Activated effector memory CD4-positive, alpha-beta T cell treated with anti-CD3 and anti-CD28 coated beads, Interleukin-2, amount 50 U/mL, for 16 hours (primary cell): ENCODE measurements at places on chromosomes 6 and 20.
A peak's percentile ranks its signal among the peaks of the same experiment; 100 is the strongest.

- DNase-seq, result no peak
These were observed 941.3 kb downstream of the TBC1D32 start for GRCh38 chr6:120392941-120393340.

DNA sequence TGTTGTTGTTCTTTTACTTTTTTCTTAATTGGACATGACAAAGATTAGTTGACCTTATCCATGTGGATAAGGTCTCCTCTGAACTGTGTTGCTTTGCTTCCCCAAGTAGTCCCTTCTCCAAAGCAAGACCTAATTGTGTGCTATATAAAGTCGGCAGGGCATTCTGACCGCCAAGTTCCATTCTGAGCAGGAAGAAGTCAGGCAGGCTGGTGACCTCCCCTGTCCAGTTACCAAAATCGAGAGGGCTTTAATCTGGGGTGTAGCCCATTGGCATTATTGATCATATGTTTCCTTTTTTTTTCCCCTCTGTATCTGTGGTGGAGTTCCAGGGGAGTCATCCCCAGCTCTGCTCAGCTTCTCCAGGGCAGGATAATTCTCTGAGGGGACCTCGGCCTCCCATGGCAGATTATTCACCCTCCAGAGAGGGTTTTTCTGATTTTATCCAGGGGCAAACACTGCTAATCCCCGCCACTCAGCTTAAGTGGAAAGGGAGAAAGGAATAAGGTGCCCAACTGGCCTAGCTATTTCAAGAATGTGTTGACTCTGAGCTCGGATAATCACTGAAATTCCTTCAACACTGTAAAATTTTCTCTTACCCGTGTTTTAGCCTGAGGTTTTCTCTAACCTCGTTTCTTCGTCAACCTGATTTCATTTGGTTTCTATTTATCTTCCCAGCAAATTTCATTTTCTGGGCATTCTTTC is 71.8 kb upstream of the L3MBTL3 start:
- no peak for DNase-seq

GRCh38 chr20:17655286-17655651 is 26.8 kb downstream of the RRBP1 start:
- DNase-seq, result peak; percentile 54

- no peak for DNase-seq
These were observed 192.2 kb upstream of the SGK1 start for GRCh38 chr6:134510142-134510541.

GRCh38 chr6:140485740-140486449 is 1111.4 kb upstream of the CITED2 start:
- no peak for DNase-seq

- no peak for DNase-seq
These were observed 170.3 kb upstream of the PREP start for GRCh38 chr6:105573138-105573537.

GRCh38 chr20:9053108-9053507 is 15.8 kb upstream of the PLCB4 start:
- DNase-seq, result no peak

GRCh38 chr6:36852481-36853147 is 13.4 kb upstream of the CPNE5 start:
- DNase-seq, result no peak

- peak; percentile 61 for DNase-seq
These were observed 30.1 kb upstream of the APMAP start for GRCh38 chr20:25022680-25023079.

GRCh38 chr6:12827921-12828320 is 111.4 kb downstream of the PHACTR1 start:
- no peak for DNase-seq

DNA sequence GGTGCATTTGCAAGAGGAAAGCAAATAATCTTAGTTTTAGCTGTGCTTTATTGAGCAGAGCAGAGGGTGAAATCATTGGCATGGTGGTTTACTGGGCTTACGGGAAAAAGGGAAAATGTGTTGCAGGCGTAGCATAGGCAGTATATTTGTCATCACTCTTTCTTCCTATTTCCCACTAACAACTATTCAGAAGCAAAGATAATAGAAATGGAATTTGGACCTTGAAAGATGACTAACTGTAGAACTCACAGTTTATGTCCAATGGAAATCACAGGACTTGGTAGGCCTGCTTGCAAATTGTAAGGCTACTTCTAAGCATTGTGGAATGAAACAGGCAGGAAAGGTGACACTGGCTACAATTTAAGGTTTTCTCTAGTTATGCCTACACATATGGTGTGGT is 611.9 kb upstream of the MAN1A1 start:
- no peak for DNase-seq

GRCh38 chr6:108820006-108820405 is 28.2 kb upstream of the ARMC2 start:
- no peak for DNase-seq

DNA sequence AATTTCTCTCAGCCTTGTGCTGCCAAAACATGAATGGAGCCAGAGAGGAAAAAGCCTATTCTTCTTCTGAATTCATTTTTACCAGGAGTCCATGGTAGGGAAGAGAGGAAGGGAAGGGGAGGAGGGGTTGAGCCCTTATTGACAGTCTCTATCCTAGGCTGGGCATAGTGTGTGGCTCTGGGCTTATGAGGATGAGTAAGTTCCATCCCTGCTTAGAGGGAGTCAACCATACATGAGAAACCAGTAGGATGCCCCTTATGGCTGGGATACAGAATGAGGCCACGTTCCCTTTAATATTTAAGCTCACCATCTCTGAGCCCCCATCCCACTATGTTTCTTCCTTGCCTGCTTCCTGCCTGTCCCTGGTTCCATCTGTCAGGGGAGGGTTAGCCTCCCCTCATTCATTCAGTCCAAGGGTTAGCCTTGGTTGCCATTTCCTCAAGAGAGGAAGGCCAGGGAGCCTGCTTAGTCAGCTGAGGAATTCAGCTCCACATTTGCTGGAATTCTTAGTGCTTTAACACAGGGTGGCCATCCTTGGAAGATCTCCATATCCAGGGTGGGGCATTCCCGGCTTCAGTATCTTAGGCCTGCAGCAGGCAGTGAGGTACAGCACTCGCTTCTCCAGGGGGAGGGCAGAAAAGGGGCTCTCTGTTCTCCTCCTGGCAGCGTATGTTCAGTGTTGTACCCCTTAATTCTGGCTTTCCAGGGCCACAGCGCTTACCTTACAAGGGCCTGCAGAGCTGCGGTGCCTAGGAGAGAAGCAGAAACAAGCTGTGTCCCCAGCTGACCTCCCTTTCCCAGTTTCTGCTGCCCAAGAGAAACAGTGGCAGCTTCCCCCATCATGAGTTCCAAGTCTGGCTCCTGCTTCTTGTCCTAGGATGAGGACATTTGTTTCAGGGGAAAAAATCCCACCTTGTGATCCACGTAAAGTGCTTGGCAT is 12.5 kb downstream of the SIRT5 start:
- no peak for DNase-seq

GRCh38 chr6:135318738-135319469 is 137.8 kb downstream of the MYB start:
- no peak for DNase-seq

DNA sequence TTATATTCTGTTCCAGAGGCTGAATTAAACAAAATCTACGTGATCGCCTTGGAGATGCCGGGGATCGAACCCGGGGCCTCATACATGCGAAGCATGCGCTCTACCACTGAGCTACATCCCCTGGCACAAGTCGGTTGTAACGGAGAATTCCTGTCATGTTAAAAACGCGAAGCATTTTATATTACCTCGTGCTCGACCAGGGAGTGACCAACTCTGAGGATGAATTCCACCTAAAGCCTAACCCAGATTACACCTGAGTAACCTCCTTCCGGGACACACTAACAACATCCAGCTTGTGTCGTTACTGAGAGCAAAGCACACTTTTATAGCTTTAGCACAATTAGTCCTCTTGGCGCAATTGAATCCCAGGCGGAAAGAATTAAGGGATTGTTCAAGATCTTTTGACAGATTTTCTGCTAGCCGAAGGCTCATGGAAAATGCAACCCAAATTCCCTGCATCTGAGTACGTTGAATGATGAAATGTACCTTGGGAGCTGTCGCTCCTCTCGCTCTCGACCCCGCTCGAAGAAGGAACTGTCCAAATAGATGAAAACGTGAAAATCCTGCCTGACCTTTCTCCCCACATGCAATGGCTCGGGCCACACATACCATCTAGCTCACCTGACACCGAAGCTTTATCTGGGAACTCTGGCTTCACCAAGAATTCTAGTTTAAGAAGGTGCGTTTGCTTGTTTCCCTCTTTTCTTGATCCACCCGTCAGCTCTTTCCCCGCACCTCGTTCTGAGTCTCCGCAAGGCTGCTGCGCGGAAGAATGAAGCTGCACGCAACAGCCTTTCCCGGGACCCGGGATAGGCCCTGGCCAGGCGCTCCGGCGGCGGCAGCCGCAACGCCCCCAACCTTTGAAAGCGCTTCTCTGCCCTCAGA is 148.3 kb downstream of the GPX5 start:
- no peak for DNase-seq

DNA sequence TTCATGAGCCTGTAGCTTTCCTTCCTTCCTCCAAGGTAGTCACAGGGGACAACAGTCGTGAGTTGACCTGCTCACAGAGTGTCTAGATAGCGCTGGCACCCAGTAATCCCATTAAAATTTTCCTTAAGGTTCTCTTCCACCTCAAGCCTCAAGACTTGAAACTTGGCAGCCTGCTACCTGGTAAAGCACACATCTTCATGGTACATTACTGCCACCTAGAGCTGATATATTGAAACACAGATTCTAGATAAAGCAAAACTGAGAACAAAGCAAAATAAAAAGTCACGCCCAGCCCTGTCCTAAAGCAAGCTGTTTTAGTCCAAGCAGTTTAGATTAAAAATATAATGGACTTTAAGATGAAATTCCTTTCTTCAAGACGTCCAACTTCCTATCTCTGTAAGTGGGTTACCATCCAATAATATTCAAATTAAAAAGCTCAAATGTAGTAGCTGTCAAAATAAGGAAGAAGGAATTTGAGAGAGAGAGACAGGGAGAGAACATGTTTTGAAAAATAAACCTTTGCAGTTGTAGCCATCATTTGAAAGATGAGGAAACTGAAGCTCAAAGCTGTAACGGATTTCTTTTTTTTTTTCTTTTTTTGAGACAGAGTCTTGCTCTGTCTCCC is 50.7 kb upstream of the CD83 start:
- DNase-seq, result no peak

DNA sequence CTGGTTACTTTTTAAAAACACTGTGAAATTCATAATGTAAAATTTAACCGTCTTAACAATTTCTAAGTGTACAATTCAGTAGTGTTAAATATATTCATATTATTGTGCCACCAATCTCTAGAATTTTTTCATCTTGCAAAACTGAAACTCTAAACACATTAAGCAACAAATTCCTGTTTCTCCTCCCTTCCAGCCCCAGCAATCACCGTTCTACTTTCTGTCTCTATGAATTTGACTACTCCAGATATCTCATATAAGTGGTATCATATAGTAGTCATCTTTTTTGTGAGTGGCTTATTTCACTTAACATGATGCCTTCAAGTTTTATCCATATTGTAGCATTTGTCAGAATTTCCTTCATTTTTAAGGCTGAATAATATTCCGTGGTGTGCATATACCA is 44.7 kb downstream of the RSPH3 start:
- no peak for DNase-seq

- no peak for DNase-seq
These were observed 12.9 kb downstream of the SLC9A8 start for GRCh38 chr20:49825521-49826033.

DNA sequence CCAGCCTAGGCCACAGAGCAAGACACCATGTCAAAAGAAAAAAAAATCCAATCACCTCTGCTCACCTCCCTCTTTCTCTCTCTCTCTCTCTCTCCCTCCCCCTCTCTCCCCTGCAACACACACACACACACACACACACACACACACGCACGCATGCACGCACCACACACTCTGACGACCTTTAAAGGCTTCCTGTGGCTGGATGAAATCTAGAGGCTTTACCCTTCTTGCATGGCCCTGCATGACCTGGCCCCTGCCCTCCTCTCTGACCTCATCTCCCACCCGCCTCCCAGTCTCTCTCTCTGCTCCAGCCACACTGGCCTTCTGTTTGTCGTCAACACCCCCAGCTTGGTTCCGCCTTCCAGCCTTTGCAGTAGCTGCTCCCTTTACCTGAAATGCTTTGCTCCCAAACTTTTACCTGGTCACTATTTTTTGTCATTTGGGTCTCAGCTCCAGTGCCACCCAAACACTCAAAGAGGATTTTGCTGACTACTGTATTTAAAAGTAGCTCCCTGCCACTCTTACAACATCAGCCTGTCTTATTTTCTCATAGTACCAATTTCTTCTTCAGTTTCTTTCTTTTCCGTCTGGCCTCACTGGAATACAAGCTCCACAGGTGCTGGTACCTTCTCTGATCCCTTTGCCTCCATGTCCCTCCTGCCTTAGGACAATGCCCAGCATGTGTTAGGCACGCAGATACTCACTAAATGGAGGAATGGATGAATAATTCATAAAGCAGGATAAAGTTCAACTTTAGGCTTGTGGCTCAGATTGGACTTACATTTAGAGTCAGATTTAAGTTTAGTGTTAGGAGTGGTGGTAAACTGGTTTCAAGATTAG is 4.3 kb upstream of the LTA start:
- DNase-seq, result peak; percentile 75

- no peak for DNase-seq
These were observed 10.6 kb downstream of the KCNK17 start for GRCh38 chr6:39303425-39304153.

DNA sequence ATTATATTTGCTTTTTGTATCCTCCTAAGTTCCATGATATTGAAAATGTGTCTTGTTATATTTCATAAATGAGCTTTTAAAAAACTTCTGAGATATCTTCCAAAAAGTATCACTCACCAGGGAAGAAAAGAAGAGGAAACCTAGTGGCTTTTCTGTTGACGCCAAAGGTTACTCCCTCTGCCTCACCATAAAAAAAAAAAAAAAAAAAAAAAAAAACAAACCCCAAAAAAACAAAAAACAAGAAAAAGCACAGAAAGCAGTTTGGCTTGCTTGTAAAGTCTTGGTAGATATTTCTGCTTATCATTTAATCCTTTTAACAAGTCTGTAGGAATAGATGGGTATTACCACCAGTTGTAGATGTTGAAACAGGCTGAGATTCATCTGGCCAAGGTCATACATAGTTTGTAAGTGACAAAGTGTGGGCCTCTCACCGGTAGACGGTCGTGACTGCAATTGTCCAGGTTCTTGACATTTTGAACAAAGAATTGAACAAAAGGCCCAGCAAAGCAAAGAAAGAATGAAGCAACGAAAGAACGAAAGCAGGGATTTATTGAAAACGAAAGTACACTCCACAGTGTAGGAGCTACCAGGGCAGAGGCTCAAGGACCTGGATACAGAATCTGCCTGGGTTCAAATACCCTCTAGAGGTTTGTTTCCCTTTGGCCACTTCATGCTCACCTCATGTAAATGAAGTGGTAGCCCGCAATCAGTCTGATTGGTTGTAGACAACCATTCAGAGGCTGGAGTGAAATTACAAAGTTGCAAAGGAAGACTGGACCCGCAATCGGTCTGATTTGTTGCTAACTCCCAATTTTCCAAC is 11.6 kb upstream of the ELOVL5 start:
- no peak for DNase-seq

- no peak for DNase-seq
These were observed 84.3 kb downstream of the OPRM1 start for GRCh38 chr6:154123155-154123956.
